Activated CD8-positive, alpha-beta memory T cell treated with anti-CD3 and anti-CD28 coated beads, Interleukin-2, amount 50 U/mL, for 4 hours (primary cell): ENCODE measurements at places on chromosomes 13 and 19.
A peak's percentile ranks its signal among the peaks of the same experiment; 100 is the strongest.

- DNase-seq = peak; percentile 18
Observed at GRCh38 chr19:57559008-57559403, 657 bp downstream of the ZNF550 start.

DNA sequence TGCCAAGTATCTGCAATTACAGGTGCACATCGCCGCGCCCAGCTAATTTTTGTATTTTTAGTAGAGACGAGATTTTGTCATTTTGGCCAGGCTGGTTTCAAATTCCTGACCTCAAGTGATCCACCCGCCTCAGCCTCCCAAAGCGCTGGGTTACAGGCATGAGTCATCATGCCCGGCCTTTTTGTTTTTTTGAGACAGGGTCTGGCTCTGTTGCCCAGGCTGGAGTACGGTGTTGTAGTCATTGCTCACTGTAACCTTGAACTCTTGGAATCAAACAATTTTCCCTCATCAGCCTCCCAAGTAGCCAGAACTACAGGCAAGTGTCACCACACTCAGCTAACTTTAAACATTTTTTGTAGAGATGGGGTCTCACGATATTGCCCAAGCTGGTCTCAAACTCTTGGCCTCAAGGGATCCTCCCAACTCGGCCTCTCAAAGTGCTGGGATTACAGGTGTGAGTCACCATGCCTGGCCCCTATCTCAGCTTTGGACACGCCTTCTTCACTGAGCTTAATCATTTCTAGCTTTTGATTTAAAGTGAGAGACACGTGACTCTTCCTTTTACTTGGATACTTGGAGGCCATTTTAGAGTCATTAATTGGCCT is 4.0 kb upstream of the IRGC start:
- no peak for DNase-seq

GRCh38 chr13:110538632-110539031 is 22.9 kb downstream of the RAB20 start:
- DNase-seq = no peak

DNA sequence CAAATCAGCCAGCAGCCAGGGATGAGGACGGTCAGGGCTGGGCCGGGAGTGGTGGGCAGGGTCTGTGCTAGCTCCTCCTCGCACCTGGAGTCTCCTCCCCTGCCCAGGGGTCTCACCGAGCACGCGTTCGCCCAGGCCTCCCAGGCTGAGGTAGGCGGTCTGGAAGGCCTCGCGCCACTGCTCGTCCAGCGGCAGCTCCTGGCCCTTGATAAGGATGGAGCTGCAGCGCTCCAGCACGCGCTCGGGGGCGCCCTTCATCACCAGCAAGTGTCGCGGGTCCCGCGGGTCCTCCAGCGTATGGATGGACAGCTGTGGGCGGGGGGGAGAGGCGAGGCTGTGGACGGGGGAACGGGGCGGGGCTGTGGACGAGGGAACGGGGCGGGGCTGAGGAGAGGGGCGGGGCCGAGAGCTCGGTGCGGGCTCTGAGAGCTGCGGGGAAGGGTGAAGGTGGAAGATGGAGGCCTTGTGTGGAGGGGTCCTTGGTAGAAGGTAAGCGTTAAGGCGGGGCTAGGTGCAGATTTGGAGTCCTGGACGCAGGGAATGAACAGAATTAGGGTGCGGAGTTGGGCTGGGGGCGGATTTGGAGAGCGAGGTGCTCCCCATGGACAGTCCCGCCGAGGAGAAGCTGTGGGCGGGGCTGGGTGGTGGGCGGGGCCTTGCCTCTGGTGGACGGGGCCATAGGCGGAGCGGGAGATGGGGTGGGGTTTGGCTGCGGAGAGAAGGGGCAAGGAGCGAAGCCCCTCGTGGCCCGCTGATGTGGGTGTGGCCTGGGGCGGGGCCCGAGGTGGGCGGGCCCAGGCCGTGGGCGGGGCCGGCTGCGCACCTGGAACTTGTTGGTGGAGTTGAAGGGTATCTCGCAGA is 5.7 kb downstream of the ATP4A start:
- DNase-seq = peak; percentile 52

- no peak for DNase-seq
Observed at GRCh38 chr13:77966671-77967070, 48.0 kb upstream of the EDNRB start.

DNA sequence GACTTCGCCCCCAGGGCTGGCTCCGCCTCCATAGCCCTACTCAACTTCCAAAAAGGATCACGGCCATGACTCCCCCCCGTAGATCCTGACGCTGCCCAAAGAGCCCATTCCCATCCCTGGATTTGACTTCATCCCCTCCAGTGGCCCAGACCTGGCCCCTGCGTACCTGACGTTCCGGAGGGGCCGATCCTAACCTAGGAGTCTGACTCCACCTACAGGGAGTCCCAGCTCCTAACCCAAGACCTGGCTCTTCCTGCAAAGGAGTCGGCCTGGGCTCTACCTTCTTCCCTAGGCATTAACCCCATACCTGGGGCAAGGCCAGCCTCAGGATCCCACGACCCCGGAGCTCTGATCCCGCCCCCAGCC is 10.8 kb downstream of the STAP2 start:
- no peak for DNase-seq

DNA sequence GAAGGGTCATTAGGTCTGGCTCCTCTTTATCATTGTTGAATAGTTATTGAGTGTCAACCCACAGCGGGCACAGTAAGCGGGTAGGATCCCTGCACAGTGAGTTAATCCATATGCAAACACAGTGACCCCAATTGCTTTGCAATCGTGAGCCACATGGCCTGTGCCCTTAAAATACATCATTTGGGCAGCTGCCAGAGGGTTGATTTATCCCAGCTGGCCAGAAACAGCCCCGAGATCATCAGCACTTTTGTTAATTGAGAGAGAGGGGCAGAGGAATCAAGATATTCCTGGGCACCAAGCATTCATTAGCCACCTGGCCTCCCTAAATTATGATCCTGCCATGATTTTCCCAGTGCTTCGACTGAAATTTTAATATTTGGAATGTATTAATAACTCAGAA is 9.8 kb upstream of the CNMD start:
- DNase-seq = no peak

DNA sequence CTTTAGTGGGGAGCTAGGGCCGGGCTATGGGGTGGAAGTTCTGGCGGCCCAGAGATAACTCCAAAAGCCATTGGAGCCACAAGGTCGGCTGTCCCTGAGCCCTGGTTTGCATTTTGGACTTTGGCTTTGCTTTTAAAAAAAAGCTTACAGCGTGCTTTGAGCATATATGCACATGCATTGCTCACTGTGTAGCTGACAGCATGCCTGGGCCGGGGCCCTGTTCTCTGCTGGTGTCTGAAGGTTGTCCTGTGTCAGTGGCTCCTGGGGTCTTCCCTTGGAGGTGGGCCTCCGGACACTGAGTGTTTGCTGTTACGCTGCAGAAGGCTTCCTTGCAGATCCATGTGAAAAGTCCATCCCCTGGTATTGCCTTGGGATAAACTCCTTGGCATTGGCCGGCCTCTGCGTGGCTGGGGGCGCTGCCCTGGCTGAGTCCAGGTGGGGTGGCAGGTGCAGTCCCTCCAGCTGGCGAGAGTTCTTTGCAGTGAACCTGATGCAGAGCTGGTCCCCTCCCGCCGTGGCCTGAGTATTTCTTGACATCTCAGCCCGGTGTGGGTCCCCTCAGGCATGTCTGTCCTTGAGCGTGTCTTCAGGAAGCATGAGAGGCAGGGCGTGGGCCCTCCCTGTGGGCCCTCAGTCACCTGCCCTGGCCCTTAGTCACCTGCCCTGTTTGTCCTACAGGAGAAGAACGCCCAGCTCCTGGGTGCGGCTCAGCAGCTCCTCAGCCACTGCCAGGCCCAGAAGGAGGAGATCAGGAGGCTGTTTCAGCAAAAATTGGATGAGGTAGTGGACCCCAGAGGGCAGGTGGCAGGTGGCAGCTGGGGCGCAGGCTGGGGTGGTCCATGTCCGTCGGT is 23.0 kb downstream of the PLEKHJ1 start:
- no peak for DNase-seq

GRCh38 chr19:3852614-3853254 is 16.1 kb downstream of the ZFR2 start:
- peak; percentile 62 for DNase-seq

- DNase-seq = no peak
Observed at GRCh38 chr13:112391746-112392145, 15.6 kb downstream of the SPACA7 start.

GRCh38 chr13:21435687-21436151 is 23.4 kb downstream of the ZDHHC20 start:
- peak; percentile 28 for DNase-seq

- DNase-seq = no peak
Observed at GRCh38 chr13:97107815-97108529, 113.7 kb upstream of the OXGR1 start.

GRCh38 chr19:49840736-49841249 is 10.2 kb upstream of the PTOV1 start:
- DNase-seq = no peak

- DNase-seq = no peak
Observed at GRCh38 chr13:31444266-31444856, 244.6 kb downstream of the B3GLCT start.

- no peak for DNase-seq
Observed at GRCh38 chr13:56424246-56424645, 716.5 kb upstream of the PRR20A start.

GRCh38 chr13:26459276-26460131 is 98.0 kb upstream of the WASF3 start:
- no peak for DNase-seq

GRCh38 chr19:6086068-6086788 is 24.1 kb downstream of the RFX2 start:
- no peak for DNase-seq

- no peak for DNase-seq
Observed at GRCh38 chr19:28505933-28506332, 707.0 kb downstream of the UQCRFS1 start.

- no peak for DNase-seq
Observed at GRCh38 chr13:75633285-75633684, 2.8 kb upstream of the LMO7 start.

GRCh38 chr13:49749848-49750247 is 42.6 kb downstream of the KPNA3 start:
- no peak for DNase-seq

DNA sequence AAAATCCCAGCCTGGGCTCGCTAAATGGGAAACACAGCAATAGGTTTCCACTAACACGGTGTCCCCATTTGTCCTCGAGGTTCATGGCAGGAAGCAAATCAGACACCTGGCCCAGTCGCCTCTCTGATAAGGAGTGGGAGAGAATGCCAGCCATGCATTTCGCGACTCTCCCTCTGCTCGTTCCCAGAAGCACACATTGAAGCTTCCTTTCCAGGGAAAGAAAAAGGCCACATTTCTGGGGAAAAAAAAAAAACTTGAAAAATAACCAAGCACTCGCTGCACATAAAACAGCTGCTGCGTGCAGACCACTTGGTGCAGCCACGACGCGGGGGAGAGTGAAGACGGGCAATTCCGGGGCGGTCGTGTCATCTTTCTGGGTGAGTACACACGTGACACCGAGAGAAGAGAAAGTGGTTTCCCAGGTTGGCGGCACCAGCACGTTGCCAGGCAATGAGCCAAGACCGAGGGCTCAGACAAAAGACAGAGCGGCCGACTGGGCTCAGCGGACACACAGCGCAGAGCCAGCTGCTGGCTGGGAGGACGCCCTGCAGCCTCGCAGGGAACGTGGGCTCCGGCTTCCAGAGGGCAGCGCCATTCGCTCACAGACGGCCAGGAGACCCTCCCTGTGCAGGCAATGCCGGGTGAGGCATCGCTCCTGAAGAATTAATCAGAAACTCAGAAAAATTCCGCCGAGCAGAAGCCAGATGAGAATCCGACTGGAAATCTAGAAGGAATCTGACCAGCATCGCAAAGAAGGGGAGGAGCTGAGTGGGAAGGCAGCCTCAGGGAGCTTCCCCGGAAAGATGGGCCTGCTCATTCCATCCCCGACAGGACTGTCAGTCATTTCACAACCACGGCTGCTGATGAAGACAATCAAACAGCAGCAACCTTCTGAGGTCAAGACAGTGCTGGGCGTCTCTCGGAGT is 83.2 kb upstream of the IRS2 start:
- no peak for DNase-seq

DNA sequence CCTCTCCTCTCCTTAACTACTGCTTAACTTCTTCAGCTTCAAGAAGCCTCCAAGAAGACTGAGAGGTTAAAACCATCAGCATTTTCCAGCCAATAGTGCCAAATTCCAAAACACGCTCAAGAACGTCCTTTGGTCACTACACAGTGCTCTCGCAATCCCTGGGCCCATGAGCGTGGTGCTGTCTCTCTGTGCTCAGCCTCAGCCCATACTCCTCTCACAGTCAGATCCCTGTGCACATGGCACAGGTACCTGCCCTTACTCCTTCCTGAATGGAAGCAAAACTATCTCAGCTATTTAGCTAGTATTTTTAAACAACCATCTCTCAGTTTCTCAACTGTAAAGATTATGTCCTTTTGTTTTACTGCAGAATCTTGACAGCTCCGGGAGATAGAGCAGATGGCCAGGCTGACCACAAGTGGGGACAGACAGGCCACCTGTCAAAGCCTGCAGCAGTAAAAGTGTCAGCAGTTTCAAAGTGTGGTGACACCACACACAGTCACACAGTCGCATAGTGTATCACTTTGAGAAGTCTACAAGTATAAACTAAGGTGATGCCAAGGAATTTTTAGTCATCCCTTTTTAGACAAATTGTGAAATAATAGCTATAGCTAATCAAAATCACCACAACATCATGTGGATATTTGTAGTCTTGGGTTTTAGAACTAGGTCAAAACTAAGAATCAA is 35.7 kb downstream of the DZIP1 start:
- no peak for DNase-seq

GRCh38 chr13:103762523-103762922 is 696.3 kb upstream of the SLC10A2 start:
- no peak for DNase-seq

DNA sequence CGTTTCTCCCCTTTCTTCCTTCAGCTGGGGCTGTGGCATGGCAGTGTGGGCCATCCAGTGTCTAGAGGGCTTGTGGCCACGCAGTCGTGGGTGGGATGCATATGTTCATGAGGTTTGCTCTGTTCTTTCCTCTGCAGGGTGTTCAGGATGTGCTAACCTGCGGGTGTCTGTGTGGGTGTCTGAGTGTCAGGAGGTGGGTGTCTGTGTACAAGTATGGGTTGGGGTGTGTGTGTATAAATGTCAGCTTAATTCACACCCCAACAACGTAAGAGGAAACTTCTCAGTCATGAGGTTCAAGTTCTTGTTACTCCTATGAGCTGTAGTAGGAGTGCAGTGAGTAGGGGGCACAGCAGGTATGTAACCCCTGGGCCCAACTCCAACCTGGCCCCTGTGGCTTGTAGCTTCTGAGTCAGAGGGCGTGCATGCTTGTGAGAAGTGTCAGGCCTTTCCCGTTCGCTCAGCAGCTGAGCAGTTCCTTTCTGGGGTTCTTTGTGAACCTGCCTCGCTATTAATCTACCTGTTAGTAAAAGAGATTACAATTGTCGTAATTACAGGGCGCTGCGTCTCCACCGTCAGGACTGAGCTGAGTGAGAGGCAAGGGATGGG is 49.1 kb downstream of the NFIX start:
- peak; percentile 65 for DNase-seq

- no peak for DNase-seq
Observed at GRCh38 chr19:6109947-6110346, 353 bp downstream of the RFX2 start.

GRCh38 chr13:42337808-42338600 is 66.1 kb downstream of the AKAP11 start:
- DNase-seq = no peak

- DNase-seq = no peak
Observed at GRCh38 chr13:96934889-96935489, 59.3 kb downstream of the OXGR1 start.

- DNase-seq = no peak
Observed at GRCh38 chr19:15028490-15028889, 20.8 kb upstream of the CASP14 start.
